GM19239 (cell line): ENCODE measurements at places on chromosomes 5 and 9.

GRCh38 chr9:6197330-6197729, 18.3 kb upstream of the IL33 start:
- no peak for DNase-seq

- DNase-seq = no peak
Measured at GRCh38 chr9:87725900-87726709, at the start of gene CTSL. Gene CTSL (plus strand): TSS chr9:87726119. CDS start chr9:87727604, 1,485 bp downstream.

GRCh38 chr5:34034534-34035327, 8.3 kb downstream of the C1QTNF3 start:
- DNase-seq = no peak

GRCh38 chr5:176697267-176697933, 50.1 kb downstream of the TSPAN17 start:
- DNase-seq = no peak

GRCh38 chr9:116157436-116158138, 4.0 kb downstream of the PAPPA start:
- DNase-seq = no peak

GRCh38 chr9:3736161-3736560, 210.4 kb upstream of the RFX3 start:
- DNase-seq = no peak

DNA sequence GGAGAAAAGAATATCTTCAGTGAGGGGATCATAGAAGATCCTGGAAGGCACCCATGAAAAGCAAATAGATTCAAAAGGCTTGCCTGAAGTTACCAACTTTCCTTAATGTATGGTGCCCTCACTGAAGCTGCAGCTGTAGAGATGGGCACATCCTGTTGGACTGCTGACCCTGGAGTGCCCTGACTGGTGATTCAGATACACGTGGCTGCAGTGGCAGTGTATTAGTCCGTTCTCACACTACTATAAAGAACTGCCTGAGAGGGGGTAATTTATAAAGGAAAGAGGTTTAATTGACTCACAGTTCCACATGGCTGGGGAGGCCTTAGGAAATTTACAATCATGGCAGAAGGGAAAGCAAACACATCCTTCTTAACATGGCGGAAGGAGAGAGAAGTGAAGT, 80.3 kb downstream of the OSMR start:
- no peak for DNase-seq

GRCh38 chr5:36888303-36888702, 11.7 kb downstream of the NIPBL start:
- no peak for DNase-seq

DNA sequence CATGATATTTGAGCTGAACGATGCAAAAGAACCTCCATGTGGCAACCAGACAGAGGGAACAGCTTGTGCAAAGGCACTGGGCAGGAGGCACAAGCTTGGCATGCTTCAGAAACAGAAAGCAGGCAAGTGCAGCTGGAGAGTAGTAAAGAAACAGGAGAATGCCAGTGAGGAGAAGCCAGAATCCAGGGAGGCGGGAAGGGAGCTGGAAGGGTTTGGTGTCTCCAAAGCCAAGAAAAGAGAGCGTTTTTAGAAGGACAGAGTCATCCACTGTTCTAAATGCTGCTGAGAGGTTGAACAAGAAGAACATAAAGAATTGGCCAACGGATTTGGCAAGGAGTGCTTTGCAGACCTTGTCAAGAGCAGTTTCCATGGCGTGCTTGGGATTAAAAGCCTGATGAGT, 124.7 kb downstream of the TLE1 start:
- no peak for DNase-seq

DNA sequence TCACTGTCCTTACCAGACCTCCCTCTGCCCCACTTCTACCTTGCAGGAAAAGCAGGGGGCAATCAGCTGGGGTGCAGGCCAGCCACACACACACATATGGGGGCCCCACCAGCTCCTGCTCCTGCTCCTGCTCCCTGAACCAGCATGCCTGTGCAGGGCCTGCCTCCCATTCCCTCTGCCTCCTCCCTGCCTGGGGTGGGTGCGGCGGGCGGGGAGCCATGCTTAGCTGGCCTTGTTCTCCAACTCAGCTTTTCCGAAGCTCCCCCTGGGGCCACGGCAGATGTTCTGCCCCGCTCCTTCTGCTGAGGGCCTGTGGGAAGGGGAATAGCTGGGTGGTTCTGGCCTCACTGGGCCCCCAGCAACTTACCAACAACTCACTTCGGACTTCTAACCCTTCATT, 89.8 kb downstream of the ZNF354C start:
- no peak for DNase-seq

DNA sequence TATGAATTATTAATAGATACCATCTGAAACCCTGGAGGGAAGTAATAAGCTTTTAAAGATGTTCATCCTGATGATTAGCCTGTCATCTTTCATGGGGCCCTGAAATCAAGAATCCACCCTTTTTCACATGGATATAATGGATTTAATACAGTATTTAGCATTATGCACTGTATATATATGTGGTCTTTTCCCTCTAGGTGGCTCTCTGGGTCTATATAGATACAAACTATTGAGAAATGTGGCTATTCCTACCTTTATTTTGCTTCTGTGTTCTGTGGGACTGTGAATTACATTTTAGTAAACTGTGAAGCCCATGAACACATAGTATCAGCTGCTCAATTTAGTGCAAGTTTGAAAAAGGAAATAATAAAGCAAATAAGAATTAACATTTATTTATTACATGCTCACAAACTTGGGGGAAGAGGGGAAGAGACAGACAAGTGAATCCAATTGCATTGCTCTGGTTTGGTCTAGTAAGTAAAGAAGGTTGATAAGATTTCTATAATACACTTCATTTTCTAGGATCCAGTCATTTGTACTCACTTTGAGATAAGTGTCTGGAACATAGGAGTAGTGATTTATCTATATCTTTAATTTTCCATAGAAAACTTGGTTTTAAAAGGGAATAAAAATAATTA, 112.2 kb downstream of the SCAMP1 start:
- DNase-seq = no peak

- no peak for DNase-seq
Measured at GRCh38 chr5:74649421-74649973, 9.0 kb upstream of the ENC1 start.

DNA sequence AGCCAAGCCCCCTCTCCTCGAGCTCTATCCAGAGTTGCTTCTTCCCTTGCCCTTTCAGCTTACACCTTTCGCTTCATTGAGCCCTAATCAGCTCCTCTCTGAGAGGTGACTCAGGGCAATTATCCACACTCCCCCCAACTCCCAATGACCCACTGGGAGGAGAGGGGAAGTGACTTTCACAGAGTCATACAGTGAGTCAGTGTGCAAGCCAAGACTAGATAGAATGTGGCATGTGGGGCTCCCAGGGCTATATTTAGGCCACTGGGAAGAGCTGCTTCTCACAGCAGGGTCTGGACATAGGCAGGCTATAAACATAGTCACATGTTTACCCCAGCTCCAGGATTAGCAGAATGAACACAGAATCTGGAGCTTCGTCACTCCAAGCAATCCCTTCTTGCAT, 57.4 kb downstream of the NRG2 start:
- DNase-seq = no peak

GRCh38 chr5:57953792-57954191, 471.2 kb upstream of the ACTBL2 start:
- no peak for DNase-seq

- DNase-seq = no peak
Measured at GRCh38 chr9:94630281-94630680, 9.0 kb downstream of the FBP1 start.

GRCh38 chr5:36462295-36463021, 143.9 kb upstream of the SLC1A3 start:
- DNase-seq = no peak

- DNase-seq = peak; percentile 52
Measured at GRCh38 chr9:125332527-125332926, 70.9 kb downstream of the GAPVD1 start.

GRCh38 chr5:146209714-146210113, 6.3 kb downstream of the RBM27 start:
- no peak for DNase-seq

GRCh38 chr5:18984559-18985080, 1003.4 kb downstream of the CDH18 start:
- no peak for DNase-seq

DNA sequence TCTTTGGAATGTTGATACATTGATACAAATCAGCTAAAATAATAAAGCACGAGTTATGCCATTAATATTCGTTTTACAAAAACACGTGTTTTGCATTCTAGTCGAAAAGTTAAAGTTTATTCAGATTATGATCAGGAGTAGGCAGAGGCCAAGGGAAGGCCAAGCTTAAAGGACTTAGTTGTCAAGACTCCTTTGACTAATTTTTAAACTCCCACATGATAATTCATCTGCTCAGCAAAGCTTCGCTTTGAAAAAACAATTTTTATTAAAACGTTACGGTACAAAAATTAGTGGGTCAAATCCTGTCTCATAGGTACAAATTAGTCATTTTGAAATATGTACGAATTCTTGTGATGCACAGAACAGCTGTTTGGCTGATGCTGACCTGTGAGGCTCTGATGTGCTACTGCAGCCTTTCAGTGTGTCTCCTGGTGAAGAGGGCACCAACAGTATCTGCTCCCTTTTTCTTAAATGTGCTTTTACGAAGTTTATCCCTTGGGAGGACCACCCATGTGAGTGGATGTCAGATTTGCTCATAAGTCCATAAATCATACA, 23.0 kb upstream of the NR3C1 start:
- no peak for DNase-seq

GRCh38 chr5:37111426-37112382, 137.5 kb downstream of the CPLANE1 start:
- DNase-seq = peak; percentile 52

GRCh38 chr5:9226016-9226536, 319.8 kb downstream of the SEMA5A start:
- no peak for DNase-seq

DNA sequence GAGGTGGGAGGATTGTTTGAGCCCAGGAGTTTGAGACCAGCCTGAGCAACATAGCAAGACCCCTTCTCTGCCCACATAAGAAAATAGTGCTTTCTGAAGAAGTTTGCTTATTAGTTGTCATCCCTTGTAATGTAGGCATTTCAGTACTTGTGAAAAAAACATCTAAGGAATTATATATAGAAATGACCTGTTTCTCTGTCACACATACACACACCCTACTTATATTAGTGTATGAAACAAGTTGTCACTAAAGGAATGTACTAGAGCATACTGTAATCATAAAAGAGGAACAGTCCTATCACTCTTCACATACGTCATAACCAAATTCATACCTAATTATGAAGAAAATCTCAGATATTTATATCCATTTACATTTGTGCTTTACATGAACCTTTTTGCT, 122.0 kb downstream of the NIPBL start:
- DNase-seq = no peak
